ENCODE measurements at places on chromosomes 1 and 21.

DNA sequence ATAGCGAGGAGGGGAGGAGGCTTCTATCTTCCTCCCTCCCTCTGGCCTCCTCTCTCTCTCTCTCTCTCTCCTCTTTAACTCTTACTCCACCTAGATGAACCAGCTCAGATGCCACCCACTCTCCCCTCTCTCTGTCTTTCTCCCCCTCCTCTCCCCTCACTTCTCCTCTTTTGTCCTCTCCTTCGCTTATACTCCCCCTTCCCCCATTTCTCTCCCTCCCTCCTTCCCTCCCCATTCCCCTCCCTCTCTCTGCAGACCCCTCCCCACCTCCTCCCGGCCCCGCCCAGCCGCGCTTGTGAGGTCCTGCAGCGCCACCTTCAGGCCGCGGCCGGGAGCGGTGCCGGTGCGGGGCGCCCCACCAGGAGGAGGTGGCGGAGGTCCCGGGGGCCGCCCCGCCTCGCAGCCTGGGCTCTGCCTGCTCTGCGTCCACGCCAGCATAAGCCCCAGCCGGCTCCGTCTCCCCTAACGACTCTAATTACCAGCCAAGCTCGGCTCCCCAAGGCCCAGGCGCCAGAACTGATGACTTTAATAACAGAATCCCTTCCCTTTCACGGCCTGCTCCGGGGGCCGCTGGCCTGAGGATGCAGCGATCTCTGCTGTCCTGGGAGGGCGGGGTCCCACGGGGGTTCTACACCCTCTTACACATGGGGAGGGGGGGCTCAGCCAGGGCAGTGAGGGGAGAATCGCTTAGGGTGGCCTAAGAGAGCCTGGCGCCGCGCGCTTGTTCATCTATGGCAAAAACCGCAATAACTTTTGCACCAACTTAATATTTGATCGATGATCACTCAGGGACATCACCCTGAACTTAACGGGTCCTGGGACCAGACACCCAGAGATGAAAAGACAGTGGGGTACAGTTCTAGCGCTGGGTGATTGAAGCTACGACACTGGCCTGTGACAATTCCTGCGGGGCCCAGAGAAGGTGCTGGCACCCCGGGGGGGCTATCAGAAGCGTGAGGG, 637.3 kb downstream of the MATN1 start:
- H3K36me3 ChIP-seq, result no peaks in the 10 kb centered on the region
- no peak overlapping the region for H3K27ac ChIP-seq
- peaks cover 2% of the 10 kb centered on the region for H3K27me3 ChIP-seq
- no peaks in the 10 kb centered on the region for H3K4me1 ChIP-seq
- no peak overlapping the region for H3K4me3 ChIP-seq
- peak; percentile 30 for DNase-seq

- no peak for DNase-seq
- H3K4me3 ChIP-seq, result no peak overlapping the region
- no peaks in the 10 kb centered on the region for H3K4me1 ChIP-seq
- peaks cover 3% of the 10 kb centered on the region for H3K36me3 ChIP-seq
These were observed 35.7 kb upstream of the LIN9 start for GRCh38 chr1:226344441-226345259.

- peak overlapping the region; percentile 65 for H3K4me3 ChIP-seq
- DNase-seq, result no peak
- peaks cover 12% of the 10 kb centered on the region for H3K36me3 ChIP-seq
- H3K4me1 ChIP-seq, result peaks cover 97% of the 10 kb centered on the region
- H3K27ac ChIP-seq, result peak overlapping the region; percentile 93
These were observed 15.1 kb downstream of the ABCG1 start for GRCh38 chr21:42234041-42234440.

DNA sequence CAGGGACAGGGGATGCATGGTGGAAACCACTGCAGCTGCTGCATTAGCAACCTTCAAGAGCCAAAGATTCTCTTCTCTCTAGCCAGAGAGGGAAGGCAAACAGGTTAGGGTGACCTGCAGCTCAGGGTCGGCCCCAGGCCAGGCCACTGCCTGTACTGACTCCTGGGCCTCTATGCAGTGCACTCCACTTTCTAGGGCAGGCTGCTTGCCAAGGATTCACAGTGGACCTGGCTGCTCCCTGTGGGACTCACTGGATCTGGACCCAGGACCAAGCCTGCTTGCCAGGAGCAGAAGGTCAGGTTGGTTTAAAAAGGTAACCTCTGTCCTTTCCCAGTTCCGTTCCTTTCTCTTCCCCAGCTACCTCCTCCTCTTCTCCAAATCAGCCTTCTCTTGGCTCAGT, 52.4 kb downstream of the HIVEP3 start:
- DNase-seq, result no peak
- H3K27ac ChIP-seq, result no peak overlapping the region
- peaks cover 2% of the 10 kb centered on the region for H3K36me3 ChIP-seq
- no peaks in the 10 kb centered on the region for H3K27me3 ChIP-seq
- H3K4me1 ChIP-seq, result peaks cover 49% of the 10 kb centered on the region

DNA sequence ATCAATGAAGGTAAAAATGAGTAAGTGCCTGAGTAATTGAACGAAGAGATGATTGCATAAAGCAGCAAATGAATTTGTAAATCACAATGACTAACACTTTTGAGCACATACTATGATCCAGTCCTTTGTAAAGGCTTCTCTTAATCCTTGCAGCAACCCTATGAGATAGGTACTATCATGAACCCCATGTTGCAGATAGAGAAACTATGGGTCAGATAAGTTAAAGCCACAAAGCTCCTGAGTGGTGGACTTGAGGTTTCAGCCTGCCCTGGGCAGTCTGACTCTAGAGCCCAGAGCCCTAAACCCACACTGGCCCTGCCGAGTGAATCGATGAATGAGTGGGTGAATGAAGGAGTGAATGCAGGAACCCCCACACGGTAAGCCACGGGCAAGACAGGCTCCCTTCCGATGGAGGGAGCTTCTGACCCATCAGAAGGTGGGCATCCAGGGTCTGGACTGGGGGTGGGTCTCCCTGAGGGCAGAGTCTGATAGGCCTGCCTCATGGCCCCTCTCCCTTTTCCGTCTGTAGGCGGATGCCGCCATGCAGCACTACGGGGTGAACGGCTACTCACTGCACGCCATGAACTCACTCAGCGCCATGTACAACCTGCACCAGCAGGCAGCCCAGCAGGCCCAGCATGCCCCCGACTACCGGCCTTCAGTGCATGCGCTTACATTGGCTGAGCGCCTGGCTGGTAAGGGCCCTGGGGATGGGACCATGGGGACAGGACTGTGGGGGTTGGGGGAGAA, 17.0 kb downstream of the DMBX1 start:
- H3K36me3 ChIP-seq, result no peaks in the 10 kb centered on the region
- no peak overlapping the region for H3K4me3 ChIP-seq
- no peak overlapping the region for H3K27ac ChIP-seq
- peaks cover 17% of the 10 kb centered on the region for H3K27me3 ChIP-seq
- no peaks in the 10 kb centered on the region for H3K4me1 ChIP-seq
- no peak for DNase-seq

DNA sequence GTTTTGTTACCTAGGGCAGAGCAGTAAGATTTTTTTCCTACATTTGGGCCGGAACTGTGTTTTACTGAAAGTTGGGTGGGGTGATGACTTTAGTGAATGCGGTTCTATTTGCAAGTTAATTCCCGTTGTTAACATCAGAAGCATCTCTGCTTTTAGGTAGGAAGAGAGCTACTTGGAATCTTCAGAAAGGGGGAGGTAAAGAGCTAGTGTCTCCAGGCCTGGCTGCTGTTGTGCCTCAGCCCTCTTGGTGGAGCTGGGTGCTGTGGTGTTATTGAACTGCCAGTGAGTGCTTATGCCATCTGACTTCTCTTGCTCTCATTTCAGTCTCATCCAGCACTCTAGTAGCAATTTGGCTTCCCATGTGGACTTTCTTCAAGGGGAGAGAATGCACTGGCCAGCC, 3.4 kb downstream of the KDM4A start:
- H3K27ac ChIP-seq, result no peak overlapping the region
- DNase-seq, result peak; percentile 16
- H3K4me3 ChIP-seq, result no peak overlapping the region

- no peaks in the 10 kb centered on the region for H3K27me3 ChIP-seq
- H3K27ac ChIP-seq, result no peak overlapping the region
- H3K4me1 ChIP-seq, result no peaks in the 10 kb centered on the region
- DNase-seq, result no peak
- no peaks in the 10 kb centered on the region for H3K36me3 ChIP-seq
These were observed 222.7 kb upstream of the OLFM3 start for GRCh38 chr1:102219463-102219862.

GRCh38 chr1:17423781-17424245, 15.7 kb downstream of the RCC2 start:
- H3K27ac ChIP-seq, result no peak overlapping the region
- H3K4me1 ChIP-seq, result peaks cover 11% of the 10 kb centered on the region
- H3K36me3 ChIP-seq, result peaks cover 69% of the 10 kb centered on the region
- H3K4me3 ChIP-seq, result no peak overlapping the region
- no peaks in the 10 kb centered on the region for H3K27me3 ChIP-seq

- H3K4me1 ChIP-seq, result no peaks in the 10 kb centered on the region
- DNase-seq, result no peak
- no peaks in the 10 kb centered on the region for H3K36me3 ChIP-seq
- H3K27me3 ChIP-seq, result peaks cover 2% of the 10 kb centered on the region
- no peak overlapping the region for H3K4me3 ChIP-seq
These were observed 243.9 kb downstream of the FOXD2 start for GRCh38 chr1:47681735-47682134.

GRCh38 chr21:39051588-39051949, 131.7 kb downstream of the PSMG1 start:
- DNase-seq, result no peak
- no peaks in the 10 kb centered on the region for H3K36me3 ChIP-seq
- H3K27me3 ChIP-seq, result peaks cover 8% of the 10 kb centered on the region
- no peaks in the 10 kb centered on the region for H3K4me1 ChIP-seq
